ENCODE measurements at places on chromosomes 2 and 18.

GRCh38 chr2:172172513-172173173, 69.9 kb upstream of the DLX2 start:
- peak; percentile 30 for DNase-seq
- H3K4me3 ChIP-seq: peak overlapping the region; percentile 83
- peaks cover 3% of the 10 kb centered on the region for H3K4me1 ChIP-seq

GRCh38 chr2:2800697-2801096, 469.6 kb upstream of the MYT1L start:
- DNase-seq: no peak
- H3K27me3 ChIP-seq: peaks cover 5% of the 10 kb centered on the region
- no peaks in the 10 kb centered on the region for H3K36me3 ChIP-seq
- H3K4me1 ChIP-seq: no peaks in the 10 kb centered on the region

GRCh38 chr2:217981084-217981730, 21.6 kb downstream of the TNS1 start:
- H3K27me3 ChIP-seq: no peaks in the 10 kb centered on the region
- H3K36me3 ChIP-seq: no peaks in the 10 kb centered on the region
- no peak overlapping the region for H3K27ac ChIP-seq
- H3K4me3 ChIP-seq: no peak overlapping the region
- no peaks in the 10 kb centered on the region for H3K4me1 ChIP-seq

GRCh38 chr2:86750240-86750839, 30.2 kb downstream of the RMND5A start:
- peaks cover 17% of the 10 kb centered on the region for H3K4me1 ChIP-seq
- no peak overlapping the region for H3K4me3 ChIP-seq
- H3K27me3 ChIP-seq: no peaks in the 10 kb centered on the region
- DNase-seq: no peak
- no peak overlapping the region for H3K27ac ChIP-seq

DNA sequence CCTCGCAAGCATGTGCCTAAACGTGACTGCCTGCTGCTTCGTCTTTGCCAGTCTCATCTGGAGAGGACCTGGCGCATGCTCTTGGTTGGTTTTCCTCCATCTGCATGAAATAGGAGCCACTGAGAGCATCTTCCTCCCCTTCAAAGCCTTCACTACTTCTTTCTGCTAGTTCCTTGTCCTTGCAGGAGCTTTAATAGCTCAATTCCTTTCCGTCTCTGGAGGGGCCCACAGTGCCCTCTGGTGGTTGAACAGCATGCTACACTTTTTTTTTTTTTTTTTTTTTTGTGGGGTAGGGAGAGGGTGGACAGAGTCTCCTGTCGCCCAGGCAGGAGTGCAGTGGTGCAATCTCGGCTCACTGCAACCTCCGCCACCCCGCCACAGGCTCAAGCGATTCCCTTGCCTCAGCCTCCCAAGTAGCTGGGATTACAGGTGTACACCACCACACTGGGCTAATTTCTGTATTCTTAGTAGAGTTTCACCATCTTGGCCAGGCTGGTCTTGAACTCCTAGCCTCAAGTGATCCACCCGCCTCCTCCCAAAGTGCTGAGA, 59.6 kb downstream of the SP110 start:
- DNase-seq: peak; percentile 22
- H3K4me3 ChIP-seq: no peak overlapping the region
- H3K27ac ChIP-seq: no peak overlapping the region
- peaks cover 51% of the 10 kb centered on the region for H3K4me1 ChIP-seq
- H3K27me3 ChIP-seq: no peaks in the 10 kb centered on the region

GRCh38 chr2:95399061-95399460, 3.4 kb upstream of the FAHD2A start:
- H3K4me1 ChIP-seq: peaks cover 14% of the 10 kb centered on the region
- no peak overlapping the region for H3K4me3 ChIP-seq
- H3K27me3 ChIP-seq: no peaks in the 10 kb centered on the region

GRCh38 chr2:218428846-218429558, 10.1 kb downstream of the VIL1 start:
- no peak overlapping the region for H3K27ac ChIP-seq
- DNase-seq: no peak
- peaks cover 12% of the 10 kb centered on the region for H3K27me3 ChIP-seq
- H3K4me3 ChIP-seq: no peak overlapping the region
- no peaks in the 10 kb centered on the region for H3K4me1 ChIP-seq

DNA sequence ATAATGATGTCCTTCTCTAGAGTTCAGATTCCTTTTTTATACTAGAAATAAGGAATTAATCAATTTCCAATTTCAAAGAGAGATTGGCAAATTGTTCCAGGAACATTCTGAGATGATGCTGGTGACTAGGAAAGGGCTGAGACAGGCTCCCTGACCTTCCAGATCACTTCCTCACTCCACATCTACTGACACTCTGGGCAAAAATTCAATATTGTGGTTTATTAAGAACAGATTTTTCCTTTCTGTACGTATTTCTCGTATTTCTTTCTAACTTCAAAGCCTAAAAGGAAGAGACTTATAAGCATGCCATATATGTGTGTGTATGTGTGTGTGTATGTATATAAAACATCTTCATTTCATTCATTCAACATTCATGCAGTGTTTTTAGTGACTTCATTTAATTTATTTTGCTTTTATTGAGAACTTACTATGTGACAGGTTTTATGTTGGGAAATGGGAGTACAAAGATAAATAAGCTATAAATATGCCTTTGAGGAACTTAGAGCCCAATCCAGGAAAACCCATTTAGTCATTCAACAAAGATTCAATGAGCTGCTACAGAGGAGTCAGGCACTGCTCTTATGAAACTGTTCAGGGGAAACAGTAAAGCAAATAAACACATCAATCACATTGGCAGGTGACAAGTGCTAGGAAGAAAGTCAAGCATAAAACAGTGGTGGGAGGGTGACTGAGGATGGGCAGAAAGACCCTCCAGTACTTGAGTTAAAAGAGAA, 137.9 kb downstream of the RDH14 start:
- DNase-seq: no peak
- no peak overlapping the region for H3K27ac ChIP-seq
- H3K4me1 ChIP-seq: no peaks in the 10 kb centered on the region
- no peak overlapping the region for H3K4me3 ChIP-seq

DNA sequence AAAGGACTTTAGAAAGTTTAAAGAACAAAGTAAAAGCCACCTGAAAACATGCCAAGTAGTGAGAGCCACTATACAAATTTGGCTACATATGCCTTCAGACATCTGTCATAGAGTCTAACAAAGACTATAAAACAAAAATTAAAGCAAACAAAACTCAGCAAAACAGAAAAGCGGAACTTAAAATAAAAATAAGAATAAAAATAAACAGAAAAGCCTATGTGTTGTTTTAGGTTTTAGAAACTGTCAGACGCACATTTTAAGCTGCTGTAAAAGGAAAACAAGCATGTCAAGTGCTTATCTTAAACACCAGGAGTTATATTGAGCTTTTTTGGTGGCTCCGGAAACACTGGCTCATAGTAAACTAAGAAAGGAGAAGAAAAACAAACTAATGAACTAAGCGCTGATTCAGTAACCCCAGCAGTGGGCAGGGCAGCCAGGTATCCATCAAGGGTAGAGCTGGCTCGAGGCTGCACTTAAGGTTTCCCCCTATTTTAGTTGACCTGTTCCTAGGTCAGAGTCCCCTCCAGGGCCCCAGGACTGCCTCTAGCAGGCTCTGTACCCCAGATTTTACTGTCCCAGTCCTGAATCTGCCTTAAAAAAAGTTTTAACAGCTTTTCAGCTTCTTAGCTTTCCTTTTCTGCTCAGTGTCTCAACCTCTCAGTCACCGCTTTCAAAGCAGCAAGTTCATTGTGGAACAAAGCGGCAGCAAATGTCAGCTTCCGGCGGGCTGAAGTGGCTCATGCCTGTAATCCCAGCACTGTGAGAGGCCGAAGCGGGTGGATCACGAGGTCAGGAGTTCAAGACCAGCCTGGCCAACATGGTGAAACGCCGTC, 15.4 kb upstream of the RMC1 start:
- DNase-seq: peak; percentile 62
- H3K27ac ChIP-seq: peak overlapping the region; percentile 98
- peaks cover 28% of the 10 kb centered on the region for H3K36me3 ChIP-seq
- H3K27me3 ChIP-seq: no peaks in the 10 kb centered on the region
- peaks cover 54% of the 10 kb centered on the region for H3K4me1 ChIP-seq
- H3K4me3 ChIP-seq: peak overlapping the region; percentile 84

DNA sequence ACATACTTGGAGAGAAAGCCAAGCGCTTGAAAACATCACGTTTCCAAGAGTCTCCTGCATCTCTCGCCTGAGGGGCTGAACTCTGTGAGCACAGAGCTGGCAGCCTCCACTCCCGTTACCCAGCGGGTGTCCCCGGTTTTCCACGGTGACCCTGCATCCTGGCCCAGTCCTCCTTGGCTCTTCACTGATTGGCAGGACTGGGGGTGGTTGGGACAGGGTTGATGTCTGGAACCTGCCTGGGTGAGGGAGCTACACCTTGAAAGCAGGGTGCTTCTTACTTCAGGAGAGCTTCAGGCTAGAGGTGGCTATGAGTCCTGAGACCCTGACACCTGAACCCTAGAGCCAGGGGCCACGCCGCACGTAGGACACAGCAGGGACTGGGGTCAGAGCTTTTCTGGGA, 234.1 kb downstream of the DYSF start:
- DNase-seq: no peak
- no peaks in the 10 kb centered on the region for H3K4me1 ChIP-seq
- H3K4me3 ChIP-seq: no peak overlapping the region
- peaks cover 10% of the 10 kb centered on the region for H3K27me3 ChIP-seq
- no peaks in the 10 kb centered on the region for H3K36me3 ChIP-seq
- no peak overlapping the region for H3K27ac ChIP-seq

DNA sequence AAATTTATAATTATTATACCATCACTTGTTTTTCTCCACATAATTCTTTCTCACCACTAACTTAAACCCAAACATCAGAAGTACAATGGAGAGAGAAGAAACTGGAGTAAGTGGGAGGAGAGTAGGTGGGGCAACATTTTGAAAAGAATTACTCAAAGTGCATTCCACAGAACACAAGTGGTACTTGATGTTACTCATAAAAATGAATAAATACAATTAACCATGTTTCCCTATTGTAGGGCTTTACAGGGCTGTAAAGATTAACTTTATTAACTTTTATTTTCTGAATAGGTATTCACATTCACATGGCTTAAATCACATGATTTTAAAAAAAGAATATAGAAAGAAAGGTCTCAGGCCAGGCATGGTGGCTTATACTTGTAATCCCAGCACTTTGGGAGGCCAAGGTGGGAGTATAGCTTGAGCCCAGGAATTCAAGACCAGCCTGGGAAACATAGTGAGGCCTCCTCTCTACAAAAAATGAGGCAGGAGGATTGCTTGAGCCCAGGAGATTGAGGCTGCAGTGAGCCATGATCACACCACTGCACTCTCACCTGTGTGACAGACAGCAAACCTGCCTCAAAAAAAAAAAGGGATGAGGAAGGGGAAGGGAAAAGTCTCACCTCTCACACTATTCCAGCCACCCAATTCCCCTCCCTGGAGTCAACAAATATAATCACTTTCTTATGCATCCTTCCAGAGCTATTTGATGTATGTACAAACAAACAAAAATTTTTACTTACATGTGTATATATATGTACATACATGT, 47.1 kb downstream of the KCNG3 start:
- H3K27me3 ChIP-seq: peaks cover 18% of the 10 kb centered on the region
- no peak overlapping the region for H3K27ac ChIP-seq
- H3K4me1 ChIP-seq: no peaks in the 10 kb centered on the region
- no peak for DNase-seq

GRCh38 chr2:168611896-168612650, 156.0 kb downstream of the CERS6 start:
- H3K4me1 ChIP-seq: peaks cover 24% of the 10 kb centered on the region
- peaks cover 38% of the 10 kb centered on the region for H3K36me3 ChIP-seq
- no peaks in the 10 kb centered on the region for H3K27me3 ChIP-seq
- no peak overlapping the region for H3K4me3 ChIP-seq
- no peak for DNase-seq
- H3K27ac ChIP-seq: no peak overlapping the region

GRCh38 chr2:216560838-216561270, 62.2 kb downstream of the RPL37A start:
- no peak for DNase-seq
- no peak overlapping the region for H3K4me3 ChIP-seq
- H3K27me3 ChIP-seq: peaks cover 39% of the 10 kb centered on the region
- no peaks in the 10 kb centered on the region for H3K4me1 ChIP-seq
- H3K27ac ChIP-seq: no peak overlapping the region

DNA sequence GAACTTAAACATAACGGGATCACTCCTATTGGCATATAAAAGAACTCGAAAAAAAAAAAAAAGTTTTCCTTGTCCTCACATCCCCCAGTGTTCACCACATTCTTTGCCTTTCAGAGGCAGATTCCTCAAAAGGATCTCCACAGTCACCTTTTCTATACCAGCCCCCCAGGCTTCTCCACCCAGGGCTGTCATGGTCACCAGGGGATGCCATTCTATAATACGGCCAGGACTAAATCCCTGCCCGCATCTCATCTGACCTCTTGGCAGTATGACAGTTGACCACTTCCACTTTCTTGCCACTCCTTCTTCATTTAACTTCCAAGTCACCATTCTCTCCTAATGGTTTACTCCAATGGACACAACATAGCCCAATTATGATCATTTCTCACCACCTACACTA, 29.3 kb downstream of the SOS1 start:
- H3K27ac ChIP-seq: no peak overlapping the region
- H3K4me1 ChIP-seq: peaks cover 23% of the 10 kb centered on the region
- H3K4me3 ChIP-seq: no peak overlapping the region
- DNase-seq: no peak
- H3K36me3 ChIP-seq: peaks cover 20% of the 10 kb centered on the region
- no peaks in the 10 kb centered on the region for H3K27me3 ChIP-seq

GRCh38 chr2:152443771-152444170, 108.8 kb downstream of the FMNL2 start:
- peaks cover 15% of the 10 kb centered on the region for H3K27me3 ChIP-seq
- peak overlapping the region; percentile 14 for H3K27ac ChIP-seq
- no peaks in the 10 kb centered on the region for H3K36me3 ChIP-seq
- no peak overlapping the region for H3K4me3 ChIP-seq
- no peak for DNase-seq

DNA sequence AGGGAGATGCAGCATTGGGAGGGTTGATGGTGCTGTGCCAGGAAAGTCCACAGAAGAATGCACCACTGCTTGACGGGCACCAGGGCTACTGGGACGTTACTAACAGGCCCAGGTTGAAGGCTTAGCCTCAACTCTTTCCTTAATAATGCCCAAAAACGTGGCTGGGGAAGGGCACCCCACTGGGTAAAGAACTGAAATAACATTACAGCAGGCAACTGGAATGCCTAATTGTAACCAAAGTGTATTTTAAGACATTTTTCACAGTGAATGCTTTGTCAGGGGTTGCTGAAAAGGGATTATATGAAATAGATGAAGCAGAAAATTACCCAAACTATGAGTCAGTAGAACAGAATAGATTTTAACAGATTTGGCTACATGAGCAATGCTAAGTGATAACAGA, 191.3 kb downstream of the CMPK2 start:
- no peak for DNase-seq
- H3K27me3 ChIP-seq: peaks cover 4% of the 10 kb centered on the region
- H3K4me1 ChIP-seq: no peaks in the 10 kb centered on the region
- no peak overlapping the region for H3K27ac ChIP-seq
- no peaks in the 10 kb centered on the region for H3K36me3 ChIP-seq
- no peak overlapping the region for H3K4me3 ChIP-seq

Data from stimulated activated naive B cell treated with anti-CD40 and anti-IgM and Interleukin-4, amounts not matched to agents 10 μg/mL and 1 μg/mL and 100 μg/mL, for 72 hours (primary cell).